ENCODE measurements at places on chromosomes 4 and X. TPM values are rescaled to one million over a fixed set of nuclear protein-coding genes. Genes with fewer than 3 reads are reported as not detected.

GRCh38 chr4:76226418-76226817 is 12.8 kb upstream of the SCARB2 start:
- no peaks in the 10 kb centered on the region for H3K36me3 ChIP-seq
- H3K4me1 ChIP-seq: peaks cover 11% of the 10 kb centered on the region
- no peak overlapping the region for H3K4me3 ChIP-seq
- H3K27me3 ChIP-seq: no peaks in the 10 kb centered on the region
- no peak overlapping the region for H3K27ac ChIP-seq

GRCh38 chr4:10080589-10081217 is 35.9 kb downstream of the WDR1 start:
- no peaks in the 10 kb centered on the region for H3K4me1 ChIP-seq
- no peak for DNase-seq
- H3K27me3 ChIP-seq: no peaks in the 10 kb centered on the region
- no peak overlapping the region for H3K27ac ChIP-seq

DNA sequence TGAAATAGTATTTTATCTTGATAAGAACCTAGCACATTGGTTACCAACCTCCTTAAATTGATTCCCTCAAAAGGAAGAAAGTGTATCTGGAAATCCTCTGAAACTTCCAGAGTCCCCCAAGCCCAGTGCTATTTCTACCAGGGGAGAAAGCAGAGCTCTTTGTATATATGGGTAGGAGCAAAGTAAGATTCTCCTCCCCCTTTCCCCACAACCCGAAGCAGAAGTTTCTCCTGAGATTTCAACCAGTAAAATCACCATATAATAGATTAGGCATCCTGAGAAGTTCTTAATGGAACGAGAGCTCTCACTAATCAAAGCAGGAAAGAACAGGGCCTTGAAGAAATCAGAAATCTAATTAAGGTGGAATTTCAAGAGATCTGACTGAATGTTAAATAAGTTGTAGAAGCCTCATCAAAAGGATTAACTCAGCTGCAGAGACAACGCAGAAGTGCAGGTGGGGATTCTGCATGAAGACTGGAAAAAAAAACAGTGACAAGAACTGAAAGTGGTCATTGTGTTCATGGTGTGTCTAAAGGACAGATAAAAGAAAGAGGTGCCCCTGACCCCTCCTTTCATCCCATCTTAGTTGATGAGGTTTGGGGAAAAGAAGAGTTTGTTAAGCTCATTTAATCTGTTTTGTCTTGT is 39.1 kb downstream of the VSIG4 start:
- H3K4me3 ChIP-seq: no peak overlapping the region
- H3K4me1 ChIP-seq: no peaks in the 10 kb centered on the region
- no peaks in the 10 kb centered on the region for H3K27me3 ChIP-seq
- DNase-seq: no peak

GRCh38 chr4:114225436-114225835 is 246.0 kb upstream of the ARSJ start:
- no peaks in the 10 kb centered on the region for H3K36me3 ChIP-seq
- no peak overlapping the region for H3K4me3 ChIP-seq
- no peak for DNase-seq
- H3K4me1 ChIP-seq: no peaks in the 10 kb centered on the region

GRCh38 chr4:31539284-31540069 is 819.3 kb downstream of the PCDH7 start:
- no peaks in the 10 kb centered on the region for H3K27me3 ChIP-seq
- no peaks in the 10 kb centered on the region for H3K36me3 ChIP-seq
- no peak for DNase-seq
- no peaks in the 10 kb centered on the region for H3K4me1 ChIP-seq
- no peak overlapping the region for H3K4me3 ChIP-seq

DNA sequence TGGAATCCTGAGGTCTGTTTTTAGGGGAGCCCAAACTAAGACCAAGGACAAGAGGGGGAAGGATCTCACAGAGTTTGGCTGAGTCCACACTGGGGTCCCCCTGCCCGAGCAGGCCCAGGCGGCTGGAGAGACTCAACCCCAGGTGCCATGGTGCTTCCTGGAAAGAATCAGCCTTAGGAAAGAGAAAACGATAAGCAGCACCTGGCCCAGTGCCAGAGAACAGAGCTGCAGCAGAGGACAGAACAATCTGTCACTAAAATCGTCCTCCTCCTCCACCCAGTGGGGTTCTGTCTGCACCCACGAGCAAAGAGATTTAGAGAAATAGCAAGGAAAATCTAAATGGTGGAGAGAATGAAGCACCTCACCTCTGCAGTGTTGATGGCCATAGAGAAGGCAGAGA is 470.5 kb downstream of the BCOR start:
- H3K4me1 ChIP-seq: no peaks in the 10 kb centered on the region
- H3K27me3 ChIP-seq: no peaks in the 10 kb centered on the region
- DNase-seq: peak; percentile 15
- no peak overlapping the region for H3K4me3 ChIP-seq
- H3K36me3 ChIP-seq: no peaks in the 10 kb centered on the region
- no peak overlapping the region for H3K27ac ChIP-seq

TASL gene
- polyA plus RNA-seq: not detected

MAGEB17 gene
- polyA plus RNA-seq: not detected

GRCh38 chr4:71549516-71550160 is 210.8 kb downstream of the SLC4A4 start:
- H3K36me3 ChIP-seq: no peaks in the 10 kb centered on the region
- H3K27me3 ChIP-seq: no peaks in the 10 kb centered on the region
- H3K4me3 ChIP-seq: no peak overlapping the region
- no peak overlapping the region for H3K27ac ChIP-seq

IBSP gene
- not detected for polyA plus RNA-seq

GRCh38 chr4:124499261-124499660 is 213.3 kb downstream of the ANKRD50 start:
- H3K36me3 ChIP-seq: no peaks in the 10 kb centered on the region
- no peaks in the 10 kb centered on the region for H3K4me1 ChIP-seq
- no peak overlapping the region for H3K27ac ChIP-seq

DNA sequence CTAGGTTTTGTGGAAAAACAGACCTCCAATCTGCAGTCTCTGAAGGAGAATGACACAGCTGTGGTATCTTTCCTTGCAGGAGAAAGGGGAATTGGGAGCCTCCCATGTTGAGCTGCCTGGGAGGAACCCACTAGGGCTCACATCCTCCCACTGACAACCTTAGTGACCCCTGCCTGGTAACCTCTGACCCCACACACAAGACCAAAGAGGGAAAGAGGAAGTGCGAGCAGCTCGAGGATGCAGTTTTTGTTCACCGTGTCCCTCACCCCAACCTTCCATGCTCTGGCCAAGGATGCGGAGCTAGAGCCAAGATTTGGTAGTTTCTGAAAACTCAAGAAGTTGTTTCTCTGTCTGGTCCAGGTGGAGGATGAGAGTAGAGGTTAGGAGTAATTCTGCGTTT is 5.4 kb upstream of the ZXDA start:
- no peaks in the 10 kb centered on the region for H3K36me3 ChIP-seq
- peaks cover 3% of the 10 kb centered on the region for H3K4me1 ChIP-seq
- H3K27ac ChIP-seq: no peak overlapping the region
- DNase-seq: no peak
- H3K4me3 ChIP-seq: no peak overlapping the region

DNA sequence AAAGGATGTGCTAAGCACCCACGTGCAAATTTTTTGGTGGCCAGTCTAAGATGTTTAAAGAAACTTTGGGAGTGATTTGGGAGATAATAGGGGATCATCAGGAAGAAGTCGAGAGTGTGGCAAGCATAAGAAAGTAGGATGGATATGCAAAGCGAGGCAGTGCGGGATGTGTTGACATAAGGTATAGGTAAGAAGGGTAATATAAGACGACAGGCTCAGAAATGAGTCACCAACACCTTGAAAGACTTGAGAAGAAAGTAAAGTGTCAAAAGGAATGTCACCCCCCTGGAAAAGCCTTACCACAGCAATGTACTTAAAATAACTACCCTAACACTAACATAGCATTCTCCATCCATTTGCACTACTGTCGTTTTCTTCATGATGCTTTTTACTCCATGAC is 69.8 kb upstream of the BMP2K start:
- H3K27me3 ChIP-seq: no peaks in the 10 kb centered on the region
- no peak overlapping the region for H3K4me3 ChIP-seq
- H3K36me3 ChIP-seq: no peaks in the 10 kb centered on the region

LPAR4 gene
- not detected for polyA plus RNA-seq

CTAG2 gene
- polyA plus RNA-seq: not detected

S100P gene
- polyA plus RNA-seq: 63.5 TPM

SULT1E1 gene
- polyA plus RNA-seq: 151 TPM

GRCh38 chr4:186643501-186644310 is 80.0 kb downstream of the FAT1 start:
- H3K4me1 ChIP-seq: peaks cover 23% of the 10 kb centered on the region
- no peak overlapping the region for H3K4me3 ChIP-seq
- H3K27ac ChIP-seq: no peak overlapping the region
- H3K36me3 ChIP-seq: peaks cover 27% of the 10 kb centered on the region

DNA sequence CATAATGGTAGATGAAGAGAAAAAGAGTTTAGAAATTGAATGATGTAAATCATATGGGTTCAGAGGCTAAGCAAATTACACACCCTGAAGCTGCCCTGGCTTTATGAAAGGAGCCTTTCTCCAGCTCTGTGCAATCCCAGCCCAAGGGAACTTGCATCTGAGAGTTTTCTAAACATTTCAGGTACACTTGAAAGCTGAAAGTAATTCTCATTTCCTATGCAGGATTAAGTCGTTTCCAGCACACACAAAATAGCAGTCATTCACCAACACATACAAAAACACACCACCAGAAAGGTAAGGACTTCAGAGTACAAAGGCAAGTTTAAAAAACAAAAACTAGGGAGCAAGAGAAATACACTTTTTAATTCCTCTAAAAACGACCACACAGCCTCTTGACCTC is 1.7 kb downstream of the PDGFC start:
- H3K36me3 ChIP-seq: no peaks in the 10 kb centered on the region
- no peak overlapping the region for H3K27ac ChIP-seq
- H3K4me3 ChIP-seq: peak overlapping the region; percentile 96

LRP2BP gene
- polyA plus RNA-seq: 0.22 TPM

GRCh38 chr4:122537388-122538135 is 81.0 kb upstream of the IL2 start:
- H3K4me3 ChIP-seq: no peak overlapping the region
- no peak overlapping the region for H3K27ac ChIP-seq
- DNase-seq: no peak
